NCI-H226 (cell line): ENCODE measurements at places on chromosomes 1 and 21.

- DNase-seq, result no peak
Measured at GRCh38 chr1:245516284-245516759, 361.5 kb downstream of the KIF26B start.

DNA sequence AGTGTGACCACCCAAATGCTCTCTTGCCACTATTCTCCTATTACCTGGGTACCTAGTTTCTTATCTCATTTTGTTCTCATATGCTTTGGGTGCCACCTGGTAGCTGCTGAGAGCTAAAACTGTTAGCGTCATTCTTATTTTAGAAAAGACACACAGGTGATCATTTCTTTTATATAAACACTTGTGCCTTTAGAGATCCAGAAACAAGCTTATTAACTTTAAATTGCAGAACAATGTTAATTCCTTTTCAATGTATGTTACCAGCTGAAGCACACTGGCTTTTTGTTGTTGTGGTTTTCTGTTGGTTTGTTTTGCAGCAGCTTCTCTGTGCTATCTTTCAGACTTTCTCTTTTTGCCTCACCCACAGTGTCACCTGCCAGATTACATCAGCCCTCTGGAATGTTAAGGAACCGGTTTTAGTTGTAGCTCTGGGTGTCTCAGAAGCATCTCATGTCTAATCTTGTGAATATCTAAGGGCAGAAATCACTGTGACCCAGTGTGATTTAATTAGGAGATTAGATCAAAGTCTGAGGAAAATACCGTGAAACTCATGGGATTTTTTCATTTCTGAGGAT, 43.4 kb upstream of the SLC19A2 start:
- DNase-seq, result peak; percentile 54

DNA sequence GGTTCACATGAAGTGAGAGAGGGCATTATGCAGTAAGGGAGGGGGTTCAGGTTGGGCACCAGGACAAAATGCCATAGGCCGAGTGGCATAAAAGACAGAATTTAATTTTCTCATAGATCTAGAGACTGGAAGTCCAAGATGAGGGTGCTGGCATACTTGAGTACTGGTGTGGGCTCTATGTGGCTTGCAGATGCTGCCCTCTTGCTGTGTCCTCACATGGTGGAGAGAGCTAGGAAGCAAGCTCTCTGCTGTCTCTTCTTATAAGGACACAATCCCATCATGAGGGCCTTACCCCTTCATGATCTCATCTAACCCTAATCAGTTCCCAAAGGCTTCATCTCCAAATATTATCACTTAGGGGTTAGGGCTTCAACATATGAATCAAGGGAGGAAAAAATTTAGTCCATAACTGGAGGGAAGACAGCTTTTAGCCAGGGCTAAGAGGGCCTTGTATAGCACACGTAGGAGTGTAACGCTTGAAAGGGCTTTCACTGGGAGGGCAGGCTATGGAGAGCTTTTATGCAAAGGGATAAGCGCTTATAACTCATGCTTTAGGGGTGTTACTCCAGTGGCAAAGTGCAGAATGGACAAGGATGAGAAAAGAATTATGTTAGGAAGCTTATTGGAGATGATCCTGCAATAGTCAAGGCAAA, 64.5 kb downstream of the PLPPR5 start:
- DNase-seq, result no peak

- DNase-seq, result no peak
Measured at GRCh38 chr1:65894738-65895605, 102.3 kb downstream of the PDE4B start.

GRCh38 chr21:36841866-36842265, 124.6 kb downstream of the HLCS start:
- no peak for DNase-seq

DNA sequence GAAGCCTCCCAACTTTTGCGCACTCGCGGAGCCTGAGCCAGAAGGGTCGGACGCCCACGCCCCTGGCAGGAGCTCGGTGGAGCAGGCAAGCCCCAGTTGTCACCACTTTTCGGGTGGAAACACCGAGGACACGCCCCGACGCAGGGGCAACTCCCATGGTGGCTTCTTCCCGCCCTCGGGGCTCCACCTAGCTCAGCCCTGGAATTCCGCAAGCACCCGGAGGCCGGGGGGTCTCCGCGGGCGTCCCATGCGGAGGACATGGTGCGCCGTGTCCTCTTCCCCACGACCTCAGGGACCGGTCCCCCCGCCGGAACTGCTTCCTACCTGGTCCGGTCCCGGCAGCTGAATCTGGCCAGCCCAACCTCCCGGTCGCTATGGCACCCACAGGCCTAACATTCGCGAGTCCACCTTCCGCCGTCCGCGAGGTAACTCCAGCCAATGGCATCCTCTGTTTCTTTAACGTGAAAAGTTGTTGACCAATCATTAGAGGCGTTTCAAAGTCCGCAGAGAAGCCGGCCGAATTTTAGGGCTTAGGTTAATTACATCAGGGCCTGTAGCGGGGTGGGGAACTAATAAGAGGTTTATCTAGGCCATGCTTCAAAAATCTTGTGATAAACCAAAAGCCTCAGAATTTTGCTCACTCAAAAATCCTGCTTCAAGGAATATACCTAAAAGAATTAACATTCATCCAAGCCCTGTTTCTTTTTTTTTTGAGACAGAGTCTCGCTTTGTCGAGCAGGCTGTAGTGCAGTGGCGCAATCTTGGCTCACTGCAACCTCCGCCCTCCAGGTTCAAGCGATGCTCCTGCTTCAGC, at the start of gene STPG1:
Gene STPG1 (minus strand): TSS at position 433 of the 814 bp plus-strand sequence. CDS start 12,394 bp downstream, outside the sequence.
- DNase-seq, result peak; percentile 88

- peak; percentile 22 for DNase-seq
Measured at GRCh38 chr1:71638081-71638766, 557.4 kb upstream of the ZRANB2 start.

DNA sequence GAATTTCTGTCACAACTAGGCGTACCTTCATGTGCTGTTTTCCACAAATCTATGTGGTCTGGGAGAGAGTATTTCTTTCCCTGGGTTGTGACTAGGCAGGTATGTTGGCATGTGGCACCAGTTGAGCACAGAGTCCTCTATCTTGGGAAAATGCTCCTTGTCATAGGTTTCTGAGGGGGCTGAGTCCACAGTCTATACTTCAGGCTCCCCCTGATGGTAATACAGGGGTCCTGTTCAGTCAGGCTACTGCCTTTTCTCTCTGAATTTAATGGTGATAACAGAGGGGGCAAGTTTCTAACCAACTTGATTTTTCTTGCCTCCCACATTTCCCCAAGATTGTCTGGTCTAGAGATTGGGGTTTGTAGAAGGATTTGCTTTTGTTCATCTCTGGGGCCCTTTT, 35.8 kb downstream of the VANGL1 start:
- DNase-seq, result no peak

DNA sequence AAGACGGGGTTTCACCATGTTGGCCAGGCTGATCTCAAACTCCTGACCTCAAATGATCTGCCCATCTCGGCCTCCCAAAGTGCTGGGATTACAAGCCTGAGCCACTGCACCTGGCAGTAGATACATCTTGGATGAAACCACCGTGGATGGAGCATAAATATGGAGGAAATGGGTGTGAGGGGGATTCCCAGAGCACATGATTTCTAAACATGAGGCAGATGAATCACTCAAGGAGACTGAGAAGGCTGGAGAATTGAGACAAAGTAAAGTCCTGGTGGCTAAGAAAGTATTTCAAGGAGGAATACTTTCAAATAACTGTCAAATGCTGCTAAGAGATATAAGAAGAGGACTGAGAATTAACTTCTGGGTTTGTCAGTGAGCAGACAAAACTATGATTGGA, 5.4 kb upstream of the PGBD5 start:
- no peak for DNase-seq

DNA sequence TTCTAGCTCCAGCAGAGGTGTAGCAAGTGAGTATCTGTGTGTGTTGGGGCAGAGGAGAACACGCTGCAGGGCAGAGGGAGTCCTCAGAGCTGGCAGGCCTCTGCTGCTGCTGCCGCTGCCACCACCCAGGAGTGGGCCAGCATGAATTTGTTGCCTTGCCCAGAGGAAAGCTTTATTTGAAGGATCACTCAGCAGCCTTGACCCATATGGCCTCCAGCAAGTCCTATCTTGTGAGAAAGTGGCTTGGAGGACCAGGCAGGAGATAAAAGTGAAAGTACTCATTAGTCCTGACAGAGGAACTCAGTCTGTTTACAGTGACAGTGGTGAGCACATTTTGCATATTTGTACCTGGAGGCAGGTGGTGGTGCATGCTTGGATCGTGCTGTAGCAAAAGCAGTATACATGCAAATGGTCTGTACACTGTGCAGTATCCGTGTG, 3.1 kb downstream of the TRAF5 start:
- DNase-seq, result no peak

- DNase-seq, result no peak
Measured at GRCh38 chr1:223872308-223872901, 26.7 kb upstream of the TP53BP2 start.
